Stimulated activated CD4-positive, alpha-beta T cell treated with anti-CD3 and anti-CD28 coated beads, TNF-alpha, amount 100 ng/mL, for 1 hour (primary cell): ENCODE measurements at places on chromosomes 6 and 20.

DNA sequence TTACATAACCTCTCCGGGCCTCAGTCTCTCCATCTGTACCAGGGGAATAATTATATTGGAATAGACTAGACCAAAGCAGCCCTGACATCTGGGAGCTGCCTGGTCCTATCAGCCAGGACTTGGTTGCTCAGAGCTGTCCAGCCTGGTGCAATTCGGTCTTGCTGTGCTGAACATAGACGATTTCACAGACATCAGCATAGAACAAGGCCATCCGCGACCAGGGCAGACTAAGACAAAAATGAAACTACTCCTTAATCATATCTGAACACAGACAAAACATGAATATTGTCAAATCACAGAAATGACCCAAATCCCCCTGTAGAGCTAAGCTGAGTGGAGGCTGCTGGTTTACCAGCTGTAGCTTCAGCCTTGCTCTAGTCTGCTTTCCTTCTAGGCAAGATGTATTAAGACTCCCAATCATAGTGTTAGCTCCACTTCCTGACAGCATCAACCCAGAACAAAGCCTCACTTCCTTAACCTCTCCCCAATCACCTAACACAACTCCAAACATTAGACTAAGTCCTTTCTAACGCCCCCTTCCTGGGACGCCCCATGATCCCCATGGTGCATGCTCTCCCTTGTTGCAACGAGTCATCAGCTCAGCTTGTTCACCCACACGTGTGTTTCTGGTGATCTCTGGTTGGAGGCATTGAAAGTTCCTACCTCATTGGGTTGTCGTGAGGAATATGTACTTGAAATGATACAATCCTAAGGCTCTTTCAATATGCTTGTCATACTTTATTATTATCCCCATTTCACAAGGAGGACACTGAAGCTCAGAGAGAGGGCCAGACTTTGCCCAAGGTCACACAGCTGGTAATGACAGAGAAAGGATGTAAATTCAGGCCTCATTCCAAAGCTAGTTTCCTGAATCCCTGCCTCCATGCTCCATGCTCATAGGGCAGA lies 3.5 kb upstream of the MAPK13 start:
- DNase-seq: no peak

GRCh38 chr6:112761740-112762139 lies 414.6 kb downstream of the RFPL4B start:
- DNase-seq: no peak

GRCh38 chr6:75124983-75125382 lies 80.9 kb downstream of the COL12A1 start:
- no peak for DNase-seq

GRCh38 chr6:8335896-8336295 lies 99.4 kb downstream of the SLC35B3 start:
- no peak for DNase-seq

DNA sequence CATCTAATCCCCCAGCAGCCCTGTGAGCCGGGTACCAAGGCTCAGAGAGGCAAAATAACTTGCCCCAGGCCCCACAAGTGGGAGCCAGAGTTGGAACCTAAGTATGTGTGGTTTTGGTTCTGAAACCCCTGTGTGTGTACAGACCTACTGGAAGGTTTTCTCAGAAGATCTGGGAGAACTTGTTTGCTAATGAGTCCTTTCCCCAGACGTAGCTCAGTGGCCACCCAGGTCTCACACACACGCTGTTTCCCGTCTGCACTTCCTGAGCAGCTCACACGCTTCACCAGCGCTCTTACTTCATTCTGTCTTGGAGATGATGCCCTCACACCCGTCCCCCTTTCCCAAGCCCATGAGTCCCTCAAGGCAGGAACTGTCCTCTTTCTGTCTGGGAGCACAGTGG lies 8.2 kb downstream of the CCN5 start:
- DNase-seq: no peak

- DNase-seq: no peak
Observed at GRCh38 chr20:58523072-58523970, 8.1 kb upstream of the APCDD1L start.

DNA sequence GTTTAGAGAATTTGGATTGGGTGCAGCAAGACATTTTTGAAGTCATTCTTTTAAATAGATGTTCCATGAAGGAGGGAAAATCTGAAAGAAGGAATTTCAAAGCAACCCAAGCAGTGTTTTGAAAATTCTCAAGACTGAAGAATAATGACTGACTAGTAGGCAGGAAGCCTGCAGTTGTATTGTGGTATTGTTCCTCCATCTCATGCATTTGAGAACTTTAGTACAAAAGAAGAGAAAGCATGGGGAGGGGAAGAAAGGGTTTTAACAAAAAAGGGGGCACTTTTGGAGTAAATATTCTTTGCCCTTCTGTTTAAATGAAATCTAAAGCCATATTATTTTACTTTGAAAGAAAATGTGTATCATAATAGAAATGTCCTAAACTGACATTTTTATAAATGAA lies 6.6 kb downstream of the NCOA3 start:
- DNase-seq: no peak

- no peak for DNase-seq
Observed at GRCh38 chr6:142387997-142388815, 86.4 kb downstream of the ADGRG6 start.

GRCh38 chr6:169913096-169913638 lies 161.7 kb downstream of the ERMARD start:
- no peak for DNase-seq

- no peak for DNase-seq
Observed at GRCh38 chr6:54588176-54588575, 258.4 kb upstream of the FAM83B start.

DNA sequence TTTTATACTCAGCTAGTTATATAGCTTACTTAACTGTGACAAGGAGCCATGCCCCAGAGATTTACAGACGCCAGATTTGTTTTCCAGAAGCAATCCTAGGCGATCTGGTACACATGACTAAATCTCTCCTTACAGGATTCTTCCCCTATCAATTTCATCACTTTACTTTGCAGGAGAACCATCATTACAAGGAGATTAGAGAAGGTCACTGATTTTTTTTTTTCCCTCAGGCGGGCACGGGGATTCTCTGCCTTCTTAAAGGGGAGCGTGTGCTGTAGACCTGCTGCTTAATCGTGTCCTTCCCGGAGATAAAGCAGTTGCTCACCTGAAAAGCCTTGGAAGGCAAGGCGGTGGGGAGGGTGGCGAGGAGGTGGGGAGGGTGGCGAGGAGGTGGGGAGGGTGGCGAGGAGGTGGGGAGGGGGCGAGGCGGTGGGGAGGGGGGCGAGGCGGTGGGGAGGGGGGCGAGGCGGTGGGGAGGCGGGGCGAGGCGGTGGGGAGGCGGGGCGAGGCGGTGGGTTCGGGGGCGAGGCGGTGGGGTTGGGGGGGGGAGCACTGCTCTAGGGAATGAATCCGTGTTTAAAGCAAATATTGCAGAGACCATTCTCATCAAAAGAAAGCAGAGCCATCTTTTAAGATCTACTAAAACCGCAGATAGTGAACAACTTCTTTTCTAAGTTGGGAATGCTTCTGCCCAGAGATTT lies 14.3 kb upstream of the MRAP2 start:
- no peak for DNase-seq

GRCh38 chr6:16285467-16286150 lies 47.2 kb downstream of the GMPR start:
- DNase-seq: no peak

GRCh38 chr6:44074813-44075646 lies 52.2 kb downstream of the MRPL14 start:
- DNase-seq: no peak

DNA sequence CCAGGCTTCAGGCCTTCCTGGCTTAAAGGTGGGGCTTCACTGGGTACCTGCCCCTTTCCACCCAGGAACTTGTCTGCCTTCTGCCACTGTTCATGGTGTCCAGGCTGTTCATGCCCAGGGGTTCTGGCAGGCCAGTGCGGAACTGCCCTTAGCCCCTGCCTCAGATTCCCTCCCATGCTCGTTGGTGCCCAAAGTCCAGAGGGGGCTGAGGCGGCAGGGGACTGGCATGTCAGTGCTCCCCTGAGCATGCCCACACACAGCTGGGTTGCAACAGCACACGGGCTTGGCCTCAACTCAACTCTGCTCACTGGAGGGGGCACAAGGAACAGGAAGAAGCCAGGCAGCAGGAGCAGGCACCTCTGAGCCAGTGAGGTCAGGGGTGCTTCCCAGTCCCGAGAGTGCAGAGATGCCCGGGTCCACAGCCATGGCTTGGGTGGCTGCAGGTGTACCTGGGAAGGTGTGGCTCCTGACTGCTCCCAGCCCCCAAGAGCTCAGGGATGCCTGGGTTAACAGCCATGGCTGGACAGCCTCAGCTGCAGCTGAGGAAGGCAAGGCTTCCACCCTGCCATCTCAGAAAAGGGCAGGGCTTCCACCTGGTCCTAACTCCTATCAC lies 845.9 kb downstream of the EYS start:
- DNase-seq: no peak

GRCh38 chr6:154414021-154414813 lies 57.6 kb upstream of the IPCEF1 start:
- no peak for DNase-seq

- DNase-seq: no peak
Observed at GRCh38 chr6:109381061-109381746, 1.1 kb downstream of the CD164 start.

GRCh38 chr6:43453831-43454230 lies 1.5 kb downstream of the DLK2 start:
- DNase-seq: no peak

GRCh38 chr20:20207291-20207690 lies 155.0 kb downstream of the CFAP61 start:
- no peak for DNase-seq

- DNase-seq: no peak
Observed at GRCh38 chr6:155505608-155505989, 50.0 kb upstream of the NOX3 start.

GRCh38 chr6:154165478-154165877 lies 126.4 kb downstream of the OPRM1 start:
- DNase-seq: no peak

DNA sequence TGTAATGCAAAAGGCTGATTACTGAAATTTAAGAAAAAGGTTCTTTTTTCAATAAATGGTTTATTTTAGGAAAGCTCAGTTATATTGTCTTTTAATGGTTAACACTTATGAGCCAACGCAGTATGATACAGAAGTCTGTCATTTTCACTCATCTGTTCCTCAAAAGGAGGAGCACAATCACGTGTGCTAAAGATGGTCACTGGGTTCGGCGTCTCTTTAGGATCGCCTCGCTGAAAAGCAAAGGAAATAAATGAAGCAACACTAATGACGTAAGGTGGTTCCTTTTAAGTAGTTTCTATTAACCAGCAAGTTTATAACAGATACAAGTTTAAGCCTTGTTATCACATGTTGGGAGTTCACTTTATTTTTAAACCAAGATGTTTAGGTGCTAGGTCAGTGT lies 125.7 kb downstream of the MAP3K4 start:
- DNase-seq: no peak

DNA sequence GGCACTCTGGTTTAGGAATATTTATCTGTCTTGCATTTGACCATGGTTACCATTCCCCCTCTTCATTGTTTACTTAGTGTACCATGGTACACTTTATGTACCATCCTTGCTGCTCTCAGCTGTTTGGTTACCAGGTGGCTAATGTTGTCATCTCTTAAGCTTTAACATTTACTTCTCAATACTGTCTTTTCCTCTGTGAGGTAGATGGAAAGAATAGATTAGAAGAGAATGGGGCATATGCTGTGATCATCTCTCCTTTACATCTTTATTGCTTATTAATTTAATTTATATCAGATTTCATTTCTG lies 109.2 kb downstream of the NCOA3 start:
- DNase-seq: no peak

DNA sequence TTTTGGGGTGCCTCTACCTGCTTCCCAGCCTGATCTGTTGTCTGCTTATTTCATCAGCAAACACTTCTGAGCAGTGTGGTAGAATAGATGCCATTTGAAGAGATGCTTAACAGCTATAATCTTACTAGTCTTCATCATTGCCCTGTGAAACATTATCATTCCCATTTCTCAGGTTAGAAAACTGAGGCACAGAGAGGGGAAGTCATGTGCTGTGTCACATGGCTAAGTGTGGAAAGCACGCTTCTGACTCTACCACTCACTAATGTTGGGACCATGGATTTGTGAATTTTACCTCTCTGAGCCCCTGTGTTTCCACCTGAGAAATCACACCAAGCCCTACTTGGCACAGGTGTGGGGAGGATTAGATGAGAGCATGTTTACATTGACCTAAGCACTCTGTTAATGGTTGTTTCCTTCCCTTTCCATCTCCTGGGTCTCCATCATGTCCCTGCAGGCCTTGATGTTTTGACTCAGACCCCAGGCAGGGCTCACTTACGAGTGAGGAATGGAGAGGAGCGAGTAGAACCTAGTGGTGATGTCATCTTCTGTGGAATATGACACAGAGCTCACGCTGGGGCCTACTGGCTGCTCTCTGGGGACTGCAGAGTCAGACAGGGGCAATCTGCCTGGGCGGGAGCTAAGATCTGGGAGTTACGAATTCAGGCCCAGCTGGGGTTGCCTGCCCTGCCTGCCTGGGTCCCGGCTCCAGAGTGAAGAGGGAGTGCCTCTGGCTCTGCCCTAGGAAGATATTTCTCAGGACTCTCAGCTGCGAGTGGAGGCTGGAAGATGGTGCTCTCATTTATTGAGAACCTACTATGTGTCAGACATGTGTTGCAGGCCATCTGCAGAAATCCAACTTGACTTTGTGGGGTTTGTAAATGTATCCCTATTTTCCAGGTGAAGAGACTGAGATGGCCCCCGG lies 64.3 kb downstream of the CDH22 start:
- no peak for DNase-seq

DNA sequence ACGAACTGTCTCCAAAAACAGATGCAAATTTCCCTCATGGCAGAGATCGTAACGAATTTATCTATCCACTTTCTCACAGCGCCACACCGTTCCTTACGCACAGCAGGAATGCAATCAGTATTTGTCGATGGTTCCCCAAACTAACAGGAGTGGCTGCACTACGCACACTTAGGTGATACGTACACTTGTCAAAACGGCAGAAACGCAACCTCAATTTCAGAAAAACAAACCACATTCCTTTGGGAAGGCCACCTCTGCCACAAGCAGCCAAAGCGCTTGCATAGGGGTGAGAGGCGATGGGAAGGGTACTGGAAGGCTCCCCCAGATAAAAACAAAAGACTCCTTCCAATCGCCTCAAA lies 638 bp downstream of the MDN1 start:
- no peak for DNase-seq

GRCh38 chr6:168133168-168133561 lies 54.2 kb upstream of the FRMD1 start:
- DNase-seq: no peak

DNA sequence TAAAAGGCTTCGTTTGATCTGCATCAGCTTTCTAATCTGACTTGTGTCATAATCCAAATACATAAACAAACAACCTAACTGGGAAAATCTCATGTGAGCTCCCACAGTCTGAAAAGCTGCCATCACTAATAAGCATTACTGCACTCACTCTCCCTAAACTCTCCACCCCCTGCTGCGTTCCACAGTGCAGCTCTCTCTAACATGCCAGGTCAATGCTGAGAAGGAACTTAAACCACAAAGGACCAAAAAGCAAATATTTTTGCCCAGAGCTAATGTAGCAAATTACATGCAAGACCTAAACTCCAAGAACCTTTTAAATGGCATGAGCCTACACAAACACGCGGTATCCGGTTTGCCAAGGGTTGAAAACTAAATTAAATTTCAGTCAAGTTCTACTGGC lies 542.3 kb upstream of the JARID2 start:
- no peak for DNase-seq
